ENCODE measurements at places on chromosomes 7 and 10.

DNA sequence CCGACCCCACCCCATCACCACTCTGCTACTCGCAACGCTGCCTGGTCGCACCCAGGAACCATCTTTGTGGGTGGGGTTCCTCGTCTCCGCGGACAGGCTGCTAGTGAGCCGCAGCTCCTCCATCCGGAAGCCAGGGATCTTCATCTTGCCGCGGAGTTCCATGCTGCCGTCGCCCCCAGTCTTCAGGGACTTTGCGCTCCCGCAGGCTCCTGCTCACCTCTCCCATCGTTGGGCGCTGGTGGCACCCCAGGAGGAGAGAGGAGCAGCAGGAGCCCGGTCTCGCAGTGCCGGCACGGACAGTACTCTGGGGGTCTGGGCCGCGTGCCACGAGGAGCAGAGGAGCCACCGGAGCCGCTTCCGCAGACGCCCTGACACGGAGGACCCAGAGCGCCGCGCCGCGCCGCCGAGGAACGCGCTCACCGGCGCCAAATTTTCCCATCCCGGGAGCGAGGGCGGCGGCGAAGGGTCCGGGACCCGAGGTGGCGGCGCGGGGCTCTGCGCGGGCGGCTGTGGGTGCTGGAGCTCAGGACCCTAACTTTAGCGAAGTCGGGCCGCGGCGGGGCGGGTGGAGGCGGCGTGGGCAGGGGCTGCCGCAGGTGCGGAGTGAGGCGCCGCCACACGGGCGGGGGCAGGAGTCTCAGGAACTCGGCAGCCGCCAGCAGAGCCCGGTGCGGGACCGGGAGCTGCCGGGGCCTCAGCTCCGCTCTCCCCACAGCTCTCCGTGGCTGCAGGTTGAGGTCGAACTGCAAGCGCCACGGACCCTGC, 750.1 kb upstream of the SORCS1 start:
- peak; percentile 6 for DNase-seq

GRCh38 chr10:43060291-43060690, 16.6 kb upstream of the RET start:
- DNase-seq: no peak

- no peak for DNase-seq
These were observed 97.0 kb upstream of the FERD3L start for GRCh38 chr7:19242246-19242645.

- no peak for DNase-seq
These were observed 26.4 kb upstream of the PPP3CB start for GRCh38 chr10:73522263-73522662.

- DNase-seq: no peak
These were observed 123.9 kb upstream of the FZD1 start for GRCh38 chr7:91140286-91140685.

DNA sequence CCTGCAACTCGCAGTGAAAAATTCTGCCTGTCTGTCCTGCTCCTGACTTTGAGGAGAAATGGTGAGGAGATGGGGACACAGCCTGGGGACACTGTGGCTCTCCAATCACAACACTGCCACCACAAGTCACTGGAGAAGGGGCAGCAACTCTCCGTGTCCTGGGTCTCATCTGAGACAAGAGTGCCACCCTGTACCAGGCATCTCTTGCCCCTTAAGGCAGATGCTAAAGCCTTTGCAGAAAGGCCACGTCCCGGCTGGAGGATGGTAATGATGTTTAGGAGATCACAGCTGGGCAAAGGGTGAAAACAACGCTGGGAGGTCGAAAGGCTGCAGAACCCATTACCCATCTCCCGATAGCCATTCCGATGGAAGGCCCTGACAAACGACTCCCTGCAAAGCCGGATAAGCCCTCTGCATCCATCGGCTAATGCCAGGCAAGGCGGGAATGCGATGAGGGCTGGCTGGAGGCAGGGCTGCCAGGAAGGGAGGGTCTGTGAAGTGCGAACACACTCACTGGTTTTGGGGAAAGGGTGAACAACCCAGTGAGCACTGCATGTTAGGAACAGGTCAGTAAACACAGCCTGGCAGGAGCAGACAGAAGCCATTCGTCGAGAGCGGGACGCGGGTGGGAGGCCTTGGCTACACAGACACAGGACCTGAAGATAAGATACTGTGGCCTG, 190.8 kb downstream of the ADARB2 start:
- DNase-seq: no peak

GRCh38 chr10:58641708-58642107, 129.0 kb downstream of the BICC1 start:
- no peak for DNase-seq

- DNase-seq: no peak
These were observed 70.7 kb downstream of the PROSER2 start for GRCh38 chr10:11893749-11894278.

- DNase-seq: no peak
These were observed 41.0 kb downstream of the RABGEF1 start for GRCh38 chr7:66781408-66782090.

- DNase-seq: no peak
These were observed 547.5 kb upstream of the C7orf33 start for GRCh38 chr7:148042935-148043631.

DNA sequence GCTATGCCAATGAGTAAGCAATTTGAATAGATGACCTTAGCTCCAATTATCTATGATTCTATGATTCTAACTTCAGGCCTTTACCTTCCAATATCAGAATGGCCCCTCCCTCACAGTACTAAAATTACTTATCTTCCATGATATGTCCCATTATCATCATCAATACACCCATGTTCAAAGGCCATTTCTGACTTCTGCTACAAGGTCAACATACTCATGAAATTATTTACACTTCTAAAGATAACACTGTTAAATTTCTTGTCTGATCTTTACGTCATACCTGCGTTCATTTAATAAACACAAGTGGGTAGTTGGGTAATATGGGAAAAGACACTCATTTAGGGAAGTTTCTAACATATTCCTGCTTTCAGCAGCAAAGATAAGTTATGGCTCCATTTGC, 21.2 kb downstream of the IMMP2L start:
- no peak for DNase-seq

DNA sequence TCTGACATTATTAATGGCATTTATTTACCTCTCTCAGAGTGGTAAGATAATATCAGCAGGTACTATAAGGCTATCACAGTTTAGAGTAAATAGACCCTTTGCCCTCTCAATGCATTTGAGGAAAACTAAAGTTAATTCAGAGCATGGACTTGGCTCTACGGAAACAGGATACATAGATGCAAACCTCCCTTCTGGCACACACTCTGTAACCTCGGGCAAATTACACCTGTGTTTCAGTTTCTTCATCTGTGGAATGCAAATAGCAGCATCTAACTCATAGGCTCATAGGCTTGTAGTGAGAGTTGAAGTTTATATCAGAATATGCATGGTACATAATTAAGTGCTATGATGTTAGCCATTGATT, 5.6 kb downstream of the RAPGEF5 start:
- no peak for DNase-seq

- no peak for DNase-seq
These were observed 236.6 kb downstream of the ELMO1 start for GRCh38 chr7:37212051-37212450.

GRCh38 chr10:12966067-12966466, 35.4 kb downstream of the CCDC3 start:
- DNase-seq: no peak

DNA sequence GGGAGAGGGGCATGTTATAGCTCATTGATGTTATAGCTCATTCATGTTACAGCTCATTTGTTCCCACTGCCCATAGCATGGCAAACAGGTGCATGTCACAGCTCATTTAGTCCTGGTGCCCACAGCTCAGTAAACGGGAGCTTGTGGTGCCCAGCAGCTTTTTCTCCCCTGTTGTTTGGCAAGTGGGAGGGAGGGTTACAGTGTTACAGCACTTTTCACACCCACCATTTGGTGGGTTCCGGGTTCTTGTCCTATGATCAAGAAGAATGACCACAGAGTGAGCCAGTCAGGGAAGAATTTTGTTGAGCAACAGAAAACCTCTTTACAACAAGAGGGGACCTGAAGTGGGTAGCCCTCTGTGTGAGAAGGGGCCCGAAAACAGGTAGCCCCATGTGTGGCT, 162.8 kb upstream of the CSTF2T start:
- DNase-seq: no peak

GRCh38 chr7:140284062-140284461, 107.3 kb upstream of the KDM7A start:
- DNase-seq: no peak

- no peak for DNase-seq
These were observed 79.3 kb downstream of the WIPF3 start for GRCh38 chr7:29885626-29886025.

DNA sequence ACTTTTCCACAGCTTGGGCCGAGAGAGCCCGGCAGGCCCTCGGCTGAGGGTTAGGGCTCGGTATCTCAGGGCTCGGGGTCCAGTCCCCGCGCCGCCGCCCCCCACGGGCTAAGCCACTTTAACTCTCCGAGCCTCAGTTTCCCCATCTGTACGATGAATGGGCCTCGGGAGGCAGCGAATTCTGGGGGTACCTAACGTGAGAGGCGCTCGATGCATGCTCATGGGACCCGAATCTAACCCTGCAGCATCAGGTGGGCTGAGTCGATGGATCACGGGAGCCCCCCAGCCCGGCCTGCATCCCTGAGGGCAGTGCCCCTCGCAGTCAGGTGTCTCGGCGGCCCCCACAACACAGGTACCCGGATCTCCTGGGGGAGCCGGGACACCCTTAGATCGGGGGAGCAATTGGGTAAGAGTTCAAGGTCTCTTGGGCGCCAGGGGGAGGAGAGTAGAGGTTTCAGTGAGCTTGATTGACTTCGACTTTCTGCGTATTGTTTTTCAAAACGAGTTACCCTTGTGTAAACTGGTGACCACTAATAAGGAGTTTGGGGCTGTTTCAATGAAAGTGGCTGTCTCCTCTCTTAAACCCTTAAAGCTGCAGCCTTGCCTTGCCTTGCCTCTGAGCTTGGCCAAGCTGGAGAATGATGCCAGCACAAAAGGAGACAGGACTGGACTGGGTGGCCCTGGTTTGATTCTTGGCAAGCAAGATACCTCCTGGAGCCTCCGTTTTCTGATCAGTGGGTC, 631 bp downstream of the POR start:
- no peak for DNase-seq

- DNase-seq: no peak
These were observed 117.9 kb downstream of the HIPK2 start for GRCh38 chr7:139659922-139660316.

GRCh38 chr7:84678841-84679240, 484.3 kb upstream of the SEMA3A start:
- DNase-seq: no peak

GRCh38 chr10:33461295-33461640, 126.8 kb upstream of the NRP1 start:
- no peak for DNase-seq

GRCh38 chr7:4945949-4946348, 13.0 kb downstream of the MMD2 start:
- no peak for DNase-seq

DNA sequence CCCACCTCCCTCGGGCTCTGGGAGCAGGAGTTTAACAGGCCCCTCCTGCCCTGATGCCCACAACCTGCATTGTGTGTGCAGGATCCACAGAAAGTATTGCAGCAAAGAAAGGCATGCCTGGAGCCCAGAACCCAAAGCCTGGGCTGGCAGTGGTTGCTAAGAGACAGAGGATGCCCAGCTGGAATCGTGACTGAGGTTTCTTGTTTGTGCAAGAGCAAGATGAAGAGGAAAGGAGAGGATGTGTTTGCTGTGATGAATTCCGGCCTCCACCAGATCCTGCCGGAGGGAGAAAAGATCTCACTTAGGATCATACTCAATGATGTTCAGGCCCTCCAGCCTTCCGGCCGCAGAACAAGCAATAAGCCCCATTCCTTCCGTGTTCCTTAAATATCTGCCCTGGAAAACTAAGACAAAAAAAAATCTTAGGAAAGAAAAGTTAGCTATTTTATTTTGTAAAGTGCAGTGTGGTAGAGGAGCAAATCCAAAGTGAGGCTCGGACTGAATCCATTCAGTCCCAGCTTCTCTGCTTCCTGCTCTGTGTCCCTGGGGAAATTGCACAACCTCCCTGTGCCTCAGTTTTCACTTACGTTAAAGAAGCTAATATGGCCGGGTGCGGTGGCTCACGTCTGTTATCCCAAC, 57.1 kb downstream of the SLIT1 start:
- DNase-seq: peak; percentile 57

GRCh38 chr7:99499371-99499720, 735 bp downstream of the ZNF394 start:
- DNase-seq: no peak

GRCh38 chr7:142077762-142078161, 33.8 kb upstream of the MGAM2 start:
- DNase-seq: no peak

GRCh38 chr10:71740069-71740653, 20.6 kb upstream of the C10orf105 start:
- peak; percentile 14 for DNase-seq

DNA sequence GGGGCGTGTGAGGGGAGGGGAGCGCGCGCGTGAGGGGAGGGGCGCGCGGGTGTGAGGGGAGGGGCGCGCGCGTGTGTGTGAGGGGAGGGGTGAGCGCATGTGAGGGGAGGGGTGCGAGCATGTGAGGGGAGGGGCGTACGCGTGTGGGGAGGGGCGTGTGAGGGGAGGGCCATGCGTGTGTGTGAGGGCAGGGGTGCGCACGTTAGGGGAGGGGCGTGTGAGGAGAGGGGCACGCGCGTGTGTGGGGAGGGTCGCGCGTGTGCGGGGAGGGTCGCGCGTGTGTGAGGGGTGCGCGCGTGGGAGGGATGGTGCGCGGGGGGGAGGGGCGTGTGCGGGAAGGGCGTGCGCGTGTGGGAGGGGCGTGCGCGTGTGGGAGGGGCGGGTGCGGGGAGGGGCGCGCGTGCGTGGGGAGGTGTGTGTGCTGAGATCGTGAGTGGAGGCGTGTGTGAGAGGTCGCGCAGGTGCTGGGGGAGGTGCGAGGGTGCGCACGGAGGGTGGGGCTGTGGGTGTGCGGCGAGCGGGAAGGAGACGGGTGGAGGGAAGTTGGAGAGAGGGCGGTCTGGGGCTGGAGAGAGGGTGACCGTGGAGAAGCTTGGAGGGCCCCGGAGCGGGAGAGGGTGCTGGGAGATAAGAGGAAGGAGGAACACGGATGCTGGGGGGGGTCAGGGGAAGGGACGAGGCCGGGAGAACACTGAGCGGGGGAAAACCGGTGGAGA, 19.7 kb downstream of the MXI1 start:
- peak; percentile 68 for DNase-seq

DNA sequence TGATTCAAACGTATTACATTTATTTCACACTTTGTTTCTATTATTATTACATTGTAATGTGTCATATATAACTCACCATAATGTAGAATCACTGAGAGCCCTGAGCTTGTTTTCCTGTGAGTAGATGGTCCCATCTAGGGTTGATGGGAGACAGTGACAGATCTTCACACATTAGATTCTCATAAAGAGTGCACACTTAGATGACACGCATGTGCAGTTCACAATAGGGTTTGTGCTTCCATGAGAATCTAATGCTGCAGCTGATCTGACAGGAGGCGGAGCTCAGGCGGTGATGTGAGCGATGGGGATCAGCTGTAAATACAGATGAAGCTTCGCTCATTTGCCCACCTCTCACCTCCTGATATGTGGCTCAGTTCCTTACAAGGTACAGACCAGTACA, 36.1 kb downstream of the BMPER start:
- no peak for DNase-seq

GRCh38 chr10:78510566-78511323, 477.1 kb downstream of the RPS24 start:
- DNase-seq: no peak

GRCh38 chr10:72016608-72017300, 52.6 kb downstream of the CHST3 start:
- peak; percentile 56 for DNase-seq

All from anterior cingulate cortex (tissue), 58 donors.